ENCODE measurements at places on chromosomes 6 and 20.

- DNase-seq, result no peak
Observed at GRCh38 chr20:46128310-46129151, 10.4 kb downstream of the CD40 start.

DNA sequence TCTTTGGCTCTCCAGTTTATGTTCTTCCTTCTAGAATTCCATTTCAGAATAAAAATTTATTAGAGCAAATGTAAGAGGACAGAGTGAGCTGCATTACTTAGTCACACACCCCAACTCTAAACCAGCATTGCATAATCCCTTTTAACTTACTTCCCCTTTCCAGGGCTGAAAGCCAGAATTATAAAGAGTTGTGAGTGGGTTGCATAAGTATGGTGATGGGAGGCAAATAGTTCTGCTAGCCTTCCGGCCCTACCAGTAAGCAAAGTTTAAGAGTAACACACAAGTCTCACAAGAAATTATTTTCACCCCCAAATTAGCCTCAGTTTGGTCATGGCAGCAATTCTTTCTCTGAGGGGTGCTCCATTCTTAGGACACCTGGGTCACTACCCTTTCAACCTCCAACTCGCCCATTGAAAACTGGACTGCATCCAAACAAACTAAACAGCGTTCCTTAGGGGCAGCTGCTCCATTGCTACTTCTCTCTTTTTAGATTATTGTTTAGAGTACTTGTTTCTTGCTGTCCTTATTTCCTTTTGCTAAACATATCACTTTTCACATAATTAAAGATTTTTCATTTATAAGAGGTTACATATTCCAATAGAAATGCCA, 1.6 kb downstream of the KIAA0408 start:
- peak; percentile 83 for DNase-seq

DNA sequence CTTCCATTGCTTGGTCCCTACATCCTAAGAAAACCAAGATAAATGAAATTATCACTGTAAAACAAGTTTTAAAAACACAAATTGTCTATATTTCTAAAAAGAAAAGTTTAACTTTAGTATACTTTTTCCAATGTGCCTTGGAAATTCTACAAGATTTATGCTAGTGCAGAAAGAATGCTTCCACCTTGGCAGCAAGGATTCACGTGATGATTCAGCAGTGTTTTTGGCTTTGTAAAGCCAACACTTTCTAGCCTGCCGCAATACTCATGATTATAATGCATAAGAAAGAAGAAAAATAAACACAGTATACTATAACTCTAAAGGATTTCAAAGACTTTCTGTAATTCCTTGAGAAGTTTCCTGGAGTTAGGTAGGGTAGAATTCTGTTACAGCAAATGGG, 442.7 kb downstream of the TENT5A start:
- peak; percentile 20 for DNase-seq

DNA sequence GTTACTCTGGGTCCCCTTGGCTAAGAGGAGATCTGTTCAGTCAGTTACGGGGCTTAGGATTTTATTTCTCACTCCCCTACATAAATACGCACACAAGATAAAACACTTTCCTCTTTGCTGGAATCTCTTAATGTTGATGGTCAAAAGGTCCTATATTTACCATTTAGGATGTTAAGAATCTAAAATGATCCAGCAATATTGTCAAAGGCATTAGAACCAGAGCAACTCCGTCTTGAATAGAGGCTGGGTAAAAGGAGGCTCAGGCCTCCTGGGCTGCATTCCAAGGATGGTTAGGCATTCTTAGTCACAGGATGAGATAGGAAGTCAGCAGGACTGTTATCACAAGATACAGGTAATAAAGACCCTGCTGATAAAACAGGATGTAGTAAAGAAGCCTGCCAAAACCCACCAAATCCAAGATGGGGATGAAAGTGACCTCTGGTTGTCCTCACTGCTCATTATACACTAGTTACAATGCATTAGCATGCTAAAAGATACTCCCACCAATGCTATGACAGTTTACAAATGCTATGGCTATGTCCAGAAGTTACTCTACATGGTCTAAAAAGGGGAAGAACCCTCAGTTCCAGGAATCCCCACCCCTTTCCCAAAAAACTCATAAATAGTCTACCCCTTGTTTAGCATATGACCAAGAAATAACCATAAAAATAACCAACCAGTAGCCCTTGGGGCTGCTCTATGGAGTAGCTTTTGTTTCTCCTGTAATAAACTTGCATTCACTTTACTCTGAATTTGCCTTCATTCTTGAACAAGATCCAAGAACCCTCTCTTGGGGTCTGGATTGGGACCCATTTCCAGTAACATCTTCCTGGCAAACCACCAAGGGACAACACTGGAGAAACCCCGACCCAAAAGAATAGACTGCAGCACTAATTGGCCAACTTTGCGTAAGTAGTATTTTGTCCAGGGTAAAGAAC, 107.5 kb downstream of the DTNBP1 start:
- no peak for DNase-seq

GRCh38 chr6:7813704-7814103, 87.8 kb downstream of the BMP6 start:
- DNase-seq, result no peak

DNA sequence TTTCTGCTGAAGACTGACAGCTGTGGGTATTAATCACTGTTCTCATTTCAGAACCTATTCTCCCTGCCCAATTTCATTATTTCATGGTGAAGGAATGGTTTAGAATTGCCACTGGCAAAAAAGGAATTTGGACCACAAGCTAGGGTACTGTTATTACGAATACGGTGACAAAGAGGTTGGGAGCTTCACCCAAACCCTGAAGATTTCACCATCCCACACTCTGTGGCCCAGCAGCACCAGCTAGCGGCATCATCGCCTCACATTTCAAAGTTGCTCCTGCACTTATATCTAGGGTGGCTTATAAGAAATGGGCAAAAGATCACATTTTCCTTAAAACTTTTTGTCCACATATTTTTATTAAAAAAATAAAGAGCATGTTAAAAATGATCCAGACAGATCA, 236.1 kb downstream of the SYNDIG1 start:
- DNase-seq, result no peak

DNA sequence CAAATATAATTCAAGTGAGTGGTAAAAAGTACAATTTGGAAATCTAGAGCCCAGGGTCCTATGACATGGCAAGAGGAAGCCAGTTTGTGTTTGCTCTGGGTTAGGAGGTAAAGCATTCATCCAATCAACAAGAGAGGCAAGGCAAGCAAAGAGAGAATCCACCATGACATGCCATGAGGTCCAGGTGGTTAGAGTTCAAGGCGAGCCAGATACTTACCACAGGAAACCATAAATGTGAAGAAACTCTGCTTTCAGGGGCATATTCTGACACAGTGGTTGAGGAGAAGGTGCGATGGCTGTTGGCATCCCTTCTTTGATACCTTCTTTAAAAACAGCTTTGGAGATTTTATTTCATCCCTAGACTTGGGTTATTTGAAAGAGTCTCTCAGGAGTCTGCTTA, 193.8 kb upstream of the MAN1A1 start:
- DNase-seq, result no peak

GRCh38 chr6:37804586-37804985, 14.9 kb upstream of the ZFAND3 start:
- no peak for DNase-seq

DNA sequence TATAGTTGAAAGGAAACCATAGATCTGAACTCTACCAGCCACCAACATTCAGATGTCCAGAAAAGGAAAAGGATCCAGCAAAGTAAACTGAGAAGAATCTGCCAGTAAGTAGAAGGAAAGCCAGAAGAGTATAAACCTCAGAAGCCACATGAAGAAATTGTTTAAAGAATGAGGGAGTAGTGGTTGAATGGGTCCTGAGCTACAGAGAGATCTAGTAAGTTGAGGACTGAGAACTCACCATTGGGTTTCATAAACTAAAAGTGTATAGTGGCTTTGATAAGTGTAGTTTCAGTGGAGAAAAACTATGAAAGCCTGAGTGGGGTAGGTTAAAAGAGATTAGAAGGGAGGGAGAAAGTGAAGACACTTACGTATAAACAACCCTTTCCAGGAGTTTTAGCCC, 32.0 kb upstream of the SUMO4 start:
- no peak for DNase-seq

DNA sequence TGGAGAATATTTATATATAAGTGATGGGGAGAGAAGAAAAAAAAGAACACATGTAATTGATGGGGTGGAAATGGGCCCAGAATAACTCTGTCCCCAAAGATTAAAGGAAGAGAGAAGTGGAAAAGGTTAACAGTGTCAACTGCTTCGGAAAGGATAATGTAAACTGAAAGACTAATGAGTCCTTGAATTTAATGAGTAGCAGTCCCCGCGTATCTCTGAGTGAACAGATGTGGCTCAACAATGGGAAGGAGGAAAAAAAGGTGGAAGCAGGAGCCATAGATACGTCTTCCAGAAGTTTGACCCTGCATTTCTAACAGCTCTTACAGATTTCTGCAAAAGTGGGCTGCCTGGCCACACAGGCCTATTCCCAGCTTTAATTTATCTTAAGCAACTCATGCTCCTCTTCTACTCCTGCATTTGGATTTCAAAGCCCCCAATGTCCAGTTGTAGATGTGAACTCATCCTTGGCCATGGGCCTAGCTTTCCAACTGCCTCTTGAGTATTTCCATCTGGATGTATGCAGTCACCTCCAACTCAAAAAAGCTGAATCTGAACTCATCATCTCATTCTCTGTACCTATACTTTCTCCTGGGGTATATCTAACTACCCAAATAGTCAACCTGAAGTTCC, 61.3 kb downstream of the DST start:
- no peak for DNase-seq

- DNase-seq, result peak; percentile 93
Observed at GRCh38 chr20:4041748-4042411, 26.5 kb upstream of the RNF24 start.

- DNase-seq, result no peak
Observed at GRCh38 chr20:62045529-62046285, 20.0 kb downstream of the TAF4 start.

DNA sequence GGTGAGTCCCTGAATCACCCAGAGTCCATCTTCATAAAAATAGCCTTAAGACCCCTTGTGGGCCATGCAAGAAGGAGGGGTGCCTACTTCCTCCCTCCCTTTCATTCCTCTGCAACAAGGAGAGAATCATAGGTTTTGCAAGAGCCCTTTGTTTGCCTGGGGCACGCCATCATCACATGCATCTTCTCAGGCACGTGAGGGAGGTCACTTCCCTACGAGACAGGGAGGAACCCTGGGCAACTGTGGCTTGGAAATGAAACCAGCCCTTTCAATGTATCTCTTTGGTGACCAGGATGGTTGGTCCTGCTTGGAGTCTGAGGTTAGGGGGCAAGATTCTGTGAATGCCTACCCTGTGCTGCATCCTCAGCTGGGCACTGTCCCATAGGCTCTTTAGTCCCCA, 194.8 kb downstream of the MAFB start:
- no peak for DNase-seq

GRCh38 chr20:63337786-63338420, 23.2 kb downstream of the CHRNA4 start:
- no peak for DNase-seq

GRCh38 chr6:111788379-111789276, 84.6 kb downstream of the FYN start:
- DNase-seq, result no peak

GRCh38 chr6:134689177-134689576, 260.7 kb downstream of the ALDH8A1 start:
- no peak for DNase-seq

All from fibroblast of skin of right quadriceps (primary cell).